ENCODE measurements at places on chromosomes 4 and X. TPM values are rescaled to one million over a fixed set of nuclear protein-coding genes. Genes with fewer than 3 reads are reported as not detected.

VEGFC gene
- 51.2 TPM for total RNA-seq

CXCL5 gene
- total RNA-seq, result 0.10 TPM

MAGEC2 gene
- total RNA-seq, result 1.4 TPM

FRAS1 gene
- total RNA-seq, result 1.3 TPM

P2RY4 gene
- not detected for total RNA-seq

- no peak for DNase-seq
Observed at GRCh38 chr4:56646341-56646740, 34.8 kb downstream of the HOPX start.

GRCh38 chrX:74492720-74493201, 71.5 kb downstream of the SLC16A2 start:
- DNase-seq, result peak; percentile 1

- no peak for DNase-seq
Observed at GRCh38 chrX:40550066-40550465, 30.7 kb upstream of the ATP6AP2 start.

DNA sequence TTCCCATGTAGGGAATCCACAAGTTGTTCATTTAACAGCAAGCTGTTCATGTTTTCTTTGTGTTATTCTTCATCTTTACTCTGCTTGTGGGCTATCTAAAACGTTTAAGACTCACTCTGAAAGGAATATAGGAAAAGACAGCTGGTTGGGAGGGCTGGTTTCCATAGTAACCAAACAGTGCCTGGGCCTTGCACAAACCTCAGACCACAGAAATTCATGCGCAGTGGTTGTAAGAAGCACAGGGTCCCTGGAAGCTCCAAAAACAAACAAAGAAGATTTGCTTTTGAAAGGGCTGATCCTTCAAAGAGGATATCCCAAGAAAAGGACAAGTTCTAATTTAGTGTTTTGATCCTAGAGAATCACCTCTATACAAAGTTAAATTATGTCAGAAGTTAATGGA, 7.8 kb downstream of the SERTM2 start:
- DNase-seq, result peak; percentile 15

GRCh38 chr4:26468283-26468949, 21.9 kb downstream of the CCKAR start:
- no peak for DNase-seq

DNA sequence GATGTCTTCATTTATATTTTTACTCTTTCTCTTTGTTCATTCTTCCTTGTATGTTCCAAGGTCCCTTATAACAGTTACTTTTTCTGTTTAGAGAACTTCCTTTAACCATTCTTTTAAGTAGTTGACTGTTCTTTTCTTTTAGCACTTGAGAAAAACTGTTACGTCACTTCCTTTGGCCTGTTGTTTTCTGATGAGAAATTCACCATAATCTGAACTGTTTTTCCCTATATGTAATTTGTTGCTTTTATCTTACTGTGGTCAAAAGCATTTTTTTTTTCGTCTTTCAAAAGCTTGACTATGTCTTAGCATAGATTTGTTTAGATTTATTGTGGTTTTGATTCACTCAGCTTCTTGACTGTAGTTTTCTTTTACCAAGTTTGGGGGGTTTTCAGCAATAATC, 1660.3 kb upstream of the PCDH10 start:
- no peak for DNase-seq

- no peak for DNase-seq
Observed at GRCh38 chrX:153779891-153780677, 757 bp upstream of the SRPK3 start.

- DNase-seq, result peak; percentile 11
Observed at GRCh38 chr4:29304595-29304994, 1415.6 kb upstream of the PCDH7 start.

- peak; percentile 79 for DNase-seq
Observed at GRCh38 chr4:1809754-1810502, 16.8 kb downstream of the FGFR3 start.

DNA sequence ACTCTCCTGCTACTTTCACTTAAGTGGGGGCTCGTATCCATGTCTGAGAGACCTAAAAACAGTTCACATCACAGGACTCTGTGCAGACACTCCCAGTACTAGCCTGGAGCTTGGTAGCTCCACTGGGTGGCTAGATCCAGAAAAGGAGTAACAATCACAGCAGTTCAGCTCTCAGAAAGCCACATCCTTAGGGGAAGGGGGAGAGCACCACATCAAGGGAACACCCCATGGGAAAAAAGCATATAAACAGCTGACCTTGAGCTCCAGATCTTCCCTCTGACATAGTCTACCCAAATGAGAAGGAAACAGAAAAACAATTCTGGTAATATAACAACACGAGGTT, 175.8 kb downstream of the FAM13A start:
- DNase-seq, result peak; percentile 19

- DNase-seq, result peak; percentile 6
Observed at GRCh38 chr4:176439611-176440010, 119.8 kb downstream of the SPCS3 start.
